ENCODE measurements at places on chromosomes 7 and 10.

- DNase-seq, result no peak
Observed at GRCh38 chr10:131213741-131214505, 97.6 kb downstream of the TCERG1L start.

DNA sequence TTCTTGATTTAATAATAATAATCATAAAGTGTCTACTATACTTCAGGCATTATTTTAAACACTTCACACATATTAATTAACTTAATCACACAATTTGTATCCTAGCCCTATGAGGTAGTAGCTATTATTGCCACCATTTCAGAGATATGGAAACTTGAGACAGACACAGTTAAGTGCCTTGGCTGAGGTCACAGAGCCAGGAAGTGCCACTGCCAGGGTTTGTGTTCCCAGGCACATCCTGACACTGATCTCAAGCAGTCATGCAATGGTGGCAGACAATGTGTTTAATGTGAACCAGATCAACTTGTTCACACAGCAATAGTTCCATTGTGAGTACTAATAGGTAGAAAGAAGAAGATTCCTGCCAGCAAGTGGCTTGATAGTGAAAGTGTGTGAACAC, 666.0 kb downstream of the SUGCT start:
- no peak for DNase-seq

GRCh38 chr7:127415060-127415742, 22.7 kb upstream of the ZNF800 start:
- no peak for DNase-seq

DNA sequence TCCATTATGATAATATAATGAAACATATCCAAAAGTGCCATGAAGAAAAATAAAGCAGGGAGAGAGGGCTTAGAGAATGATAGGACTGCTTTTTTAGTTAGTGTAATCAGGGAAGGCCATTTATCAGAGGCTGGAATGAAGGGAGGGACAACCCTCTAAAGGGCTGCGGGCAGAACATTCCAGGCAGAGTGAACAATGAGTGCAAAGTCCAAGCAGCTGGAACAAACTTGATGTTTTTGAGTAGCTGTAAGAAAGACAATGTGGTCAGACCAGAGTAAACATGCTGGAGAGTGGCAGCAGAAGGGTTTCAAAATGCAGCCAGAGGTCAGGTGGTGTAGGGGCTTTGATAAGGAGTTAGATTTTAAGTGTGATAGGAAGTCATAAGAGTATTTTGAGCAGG, 65.6 kb upstream of the CCDC6 start:
- DNase-seq, result peak; percentile 19

- DNase-seq, result no peak
Observed at GRCh38 chr10:69588358-69588757, 15.1 kb upstream of the NEUROG3 start.

DNA sequence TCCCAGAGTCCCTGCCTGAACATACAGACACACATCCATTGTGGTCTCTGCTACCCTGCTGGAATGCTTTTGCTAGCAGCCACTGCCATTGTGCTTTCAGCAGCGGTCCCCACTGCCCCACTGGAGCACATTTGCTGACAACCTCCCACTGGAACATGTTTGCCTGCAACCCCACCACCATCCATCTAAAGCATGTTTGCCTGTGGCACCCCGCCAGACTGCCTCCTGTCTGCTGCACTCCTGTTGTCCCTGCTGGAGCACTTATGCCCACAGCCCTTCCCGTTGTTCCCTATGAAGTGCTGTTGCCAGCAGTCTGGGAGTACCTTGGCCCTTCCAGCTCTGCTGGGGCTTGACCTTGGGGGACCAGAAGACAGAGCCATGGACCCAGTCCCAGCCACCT, 136.3 kb downstream of the ARL5B start:
- no peak for DNase-seq

GRCh38 chr10:34711500-34711899, 103.6 kb downstream of the PARD3 start:
- no peak for DNase-seq

DNA sequence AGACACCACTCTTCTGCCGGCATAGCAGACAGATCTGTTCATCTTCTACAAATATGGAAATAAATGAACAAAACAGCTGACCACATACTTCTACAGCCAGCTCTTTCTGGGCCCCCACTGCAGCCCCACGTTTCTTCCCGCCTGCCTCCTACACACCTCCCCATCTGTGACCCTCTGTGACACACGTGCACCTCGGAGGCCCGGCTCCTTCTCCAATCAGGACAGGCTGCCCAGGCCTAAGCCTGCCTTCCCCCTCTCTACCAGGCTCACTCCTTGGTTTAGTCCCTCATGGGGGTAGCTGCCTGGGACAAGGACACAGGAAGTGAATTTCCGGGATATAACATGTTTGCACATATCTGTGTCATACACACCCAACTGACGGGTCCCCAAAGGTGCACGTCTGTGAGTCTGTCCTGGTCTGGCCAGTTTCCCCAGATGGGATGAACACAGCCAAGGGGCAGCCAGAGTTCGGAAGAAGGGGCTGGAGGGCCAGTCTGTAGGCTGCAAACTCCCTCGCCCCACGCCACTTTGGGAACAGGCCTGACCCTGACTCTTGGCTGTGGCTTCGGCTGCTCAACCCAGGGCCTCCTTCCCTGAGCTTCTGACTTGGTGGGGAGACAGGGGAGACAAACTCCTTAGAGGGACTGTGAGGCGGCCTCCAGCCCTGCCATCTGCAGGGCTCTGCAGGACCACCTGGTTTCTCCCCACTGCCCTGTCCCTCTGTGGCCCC, 30.3 kb downstream of the PITRM1 start:
- DNase-seq, result no peak
